ENCODE measurements at places on chromosomes 6 and 20.

- no peak for DNase-seq
Observed at GRCh38 chr6:140174524-140174923, 800.1 kb upstream of the CITED2 start.

GRCh38 chr6:125019918-125020317 lies 57.7 kb downstream of the RNF217 start:
- DNase-seq, result no peak

DNA sequence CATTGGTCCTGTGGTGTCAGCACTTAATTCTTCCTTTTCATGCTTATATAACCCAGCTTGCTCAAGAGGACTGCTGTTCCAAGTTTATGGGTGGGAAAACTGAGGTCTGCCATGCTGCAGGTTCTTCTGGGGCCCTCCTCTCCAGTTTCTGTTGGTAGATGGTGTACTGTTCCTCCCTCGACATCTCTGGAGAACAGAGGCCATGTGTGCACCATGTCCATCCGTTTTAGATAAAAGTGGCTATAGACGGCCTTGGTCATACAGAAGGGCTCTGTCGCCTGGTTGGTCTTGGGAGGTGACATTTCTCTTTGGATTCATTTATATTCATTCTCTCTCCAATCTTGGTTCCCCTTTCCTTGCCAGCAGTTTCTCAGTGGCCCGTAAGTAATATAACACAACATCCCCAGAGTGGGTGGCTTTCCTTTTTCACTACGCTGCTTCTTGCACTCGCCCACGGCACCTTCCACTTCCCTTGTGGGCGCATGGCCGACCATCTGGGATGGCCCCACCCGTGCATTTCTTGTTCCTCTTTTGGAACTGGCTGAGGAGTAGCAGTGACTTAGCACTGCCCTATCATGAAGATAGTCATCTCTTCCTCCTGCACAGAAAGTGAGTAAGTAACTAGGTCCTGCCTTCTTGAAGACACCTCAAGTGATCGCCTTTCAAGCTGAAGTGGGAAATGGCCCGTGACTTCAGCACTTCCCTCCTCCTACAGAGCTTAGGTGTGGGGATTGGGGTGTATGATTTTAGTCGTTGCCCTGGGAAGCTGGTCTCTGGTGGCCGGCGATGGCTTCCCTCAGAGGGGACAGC lies 94.2 kb downstream of the RREB1 start:
- peak; percentile 90 for DNase-seq

DNA sequence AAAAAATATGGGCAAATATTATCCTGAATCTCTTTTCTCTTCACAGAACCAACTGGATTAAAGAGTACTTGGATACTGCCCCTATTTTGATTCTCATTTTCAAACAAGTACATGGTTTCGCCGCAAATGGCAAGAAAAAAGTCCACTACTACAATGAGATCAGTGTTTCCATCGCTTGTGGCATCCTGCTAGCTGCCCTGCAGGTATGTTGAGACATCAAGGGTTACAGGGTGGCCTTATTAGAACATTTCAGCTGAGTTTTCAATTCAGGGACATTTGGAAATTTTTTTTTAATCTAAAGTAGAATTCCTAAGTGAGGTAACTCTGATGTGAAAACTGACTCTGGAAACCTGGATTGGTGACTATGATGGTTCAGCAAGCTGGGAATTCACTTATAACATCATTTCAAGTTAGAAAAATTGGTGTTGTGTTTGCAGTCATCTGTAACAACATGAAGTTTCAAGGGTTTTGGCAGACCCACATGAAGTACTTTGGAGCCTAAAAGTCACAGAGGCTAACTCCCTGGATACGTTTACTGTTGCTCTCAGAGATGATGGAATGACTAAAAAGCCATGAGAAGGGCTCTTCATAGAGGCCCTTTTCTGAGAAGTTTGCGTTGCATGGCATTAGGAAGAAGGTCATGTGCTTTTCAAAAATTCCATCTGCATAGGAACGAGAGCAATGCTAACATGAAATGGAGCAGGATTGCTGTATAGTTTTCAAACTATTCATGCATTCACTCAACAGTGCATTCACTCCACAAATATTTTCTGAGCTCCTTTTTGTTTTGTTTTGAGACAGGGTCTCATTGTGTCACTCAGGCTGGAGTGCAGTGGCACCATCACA lies 25.5 kb downstream of the IYD start:
- DNase-seq, result no peak

GRCh38 chr20:63386491-63386890 lies 25.3 kb upstream of the CHRNA4 start:
- no peak for DNase-seq

GRCh38 chr6:6724539-6725467 lies 136.3 kb downstream of the LY86 start:
- DNase-seq, result peak; percentile 80

DNA sequence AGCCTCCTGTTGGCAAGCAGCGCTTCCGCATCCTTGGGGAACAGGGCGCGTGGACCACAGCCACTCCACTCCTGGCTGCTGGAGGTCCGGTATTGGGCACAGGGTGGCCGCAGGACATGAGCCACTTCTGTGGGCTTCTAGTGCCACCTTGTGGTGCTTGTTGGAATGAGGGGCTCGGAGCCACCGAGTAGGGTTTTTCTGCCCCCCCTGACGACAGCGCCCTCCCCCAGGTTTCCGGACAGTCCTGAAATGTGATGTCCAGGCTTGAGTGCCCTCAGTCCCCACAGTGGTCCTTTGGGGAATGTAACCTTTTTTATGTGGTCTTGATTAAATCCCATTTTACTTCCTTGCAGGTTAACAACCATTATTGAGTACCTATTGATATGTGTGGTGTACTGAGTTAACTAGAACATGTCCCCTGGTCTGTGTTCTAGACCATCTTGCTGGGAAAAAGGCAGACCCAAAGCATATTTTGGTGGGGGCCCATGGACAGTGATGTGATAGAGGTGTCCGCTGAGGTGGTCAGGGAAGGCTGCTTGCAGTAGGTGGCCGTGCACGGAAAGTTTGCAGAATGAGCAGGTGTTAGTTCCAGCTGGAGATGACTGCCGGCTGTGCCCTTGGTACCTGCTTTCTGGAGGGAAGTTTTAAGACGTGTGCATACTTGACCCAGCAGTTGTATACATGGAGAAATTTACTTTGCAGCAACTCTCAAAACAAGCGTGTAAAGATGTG lies 70.0 kb downstream of the PTPN1 start:
- peak; percentile 60 for DNase-seq

DNA sequence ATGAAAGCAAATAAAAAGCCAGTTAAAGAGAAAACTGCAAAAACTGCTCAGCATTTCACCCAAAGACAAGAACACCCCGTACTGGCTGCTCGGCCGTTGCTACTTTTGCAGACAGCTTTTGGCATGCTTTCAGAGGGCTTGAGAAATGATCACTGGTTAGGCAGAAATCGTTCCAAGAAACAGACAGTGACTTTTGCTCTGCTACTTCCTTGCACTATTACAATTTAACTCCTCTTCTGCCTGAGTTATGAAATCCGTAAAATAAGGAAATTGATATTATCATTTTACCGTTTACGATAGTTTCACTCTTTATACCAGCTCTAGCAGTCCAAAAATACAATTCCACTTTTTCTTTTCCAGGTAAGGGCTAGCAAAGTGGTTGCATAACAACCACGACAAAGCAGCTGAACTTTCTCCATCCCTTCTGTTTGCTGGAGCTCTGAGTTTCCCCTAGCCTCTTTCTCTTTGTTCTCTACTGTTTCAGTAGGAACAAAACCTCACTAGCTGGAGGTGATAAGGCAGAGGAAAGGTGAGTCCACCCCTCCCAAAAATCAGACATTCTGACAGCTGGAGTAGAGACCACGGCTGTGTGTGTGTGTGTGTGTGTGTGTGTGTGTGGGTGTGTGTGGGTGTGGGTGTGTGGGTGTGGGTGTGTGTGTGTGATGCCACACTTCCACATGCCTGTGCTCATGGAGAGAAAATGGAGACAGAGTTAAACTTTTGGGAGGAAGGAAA lies 191.8 kb upstream of the RREB1 start:
- peak; percentile 69 for DNase-seq

DNA sequence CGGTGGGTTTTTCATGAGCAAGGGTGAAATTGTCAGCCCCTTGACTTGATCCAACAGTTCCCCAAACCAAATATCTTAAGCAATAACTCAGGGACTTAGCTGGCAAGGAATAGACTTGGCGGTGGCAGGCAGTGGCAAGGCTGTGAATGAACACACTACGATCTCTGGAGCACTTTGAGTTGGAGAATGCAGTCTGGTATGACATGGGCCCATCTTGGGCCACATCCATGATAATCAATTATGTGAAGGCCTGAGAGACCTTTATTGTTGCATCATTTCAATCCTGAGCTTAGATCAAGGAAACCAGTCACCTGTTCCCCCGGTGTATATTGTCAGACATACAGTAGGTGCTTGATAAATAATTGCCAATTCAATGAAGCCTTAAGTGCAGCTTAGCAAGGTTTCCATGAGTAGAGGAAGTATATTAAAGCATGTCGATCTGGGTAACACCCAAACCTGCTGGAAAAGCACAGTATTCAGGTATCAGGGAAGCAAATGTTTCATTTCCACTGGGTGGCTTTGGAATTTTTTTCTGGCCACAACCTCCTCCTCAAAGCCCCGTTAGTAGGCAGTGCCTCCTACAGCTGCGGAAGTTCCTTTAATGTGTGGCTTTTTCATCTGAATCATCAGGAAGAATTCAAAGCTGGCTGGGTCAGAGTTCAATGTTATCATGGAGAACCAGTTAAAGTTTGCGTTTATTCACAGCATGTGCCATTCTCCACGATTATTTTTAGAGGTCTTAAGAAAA lies 10.2 kb downstream of the CASS4 start:
- no peak for DNase-seq

DNA sequence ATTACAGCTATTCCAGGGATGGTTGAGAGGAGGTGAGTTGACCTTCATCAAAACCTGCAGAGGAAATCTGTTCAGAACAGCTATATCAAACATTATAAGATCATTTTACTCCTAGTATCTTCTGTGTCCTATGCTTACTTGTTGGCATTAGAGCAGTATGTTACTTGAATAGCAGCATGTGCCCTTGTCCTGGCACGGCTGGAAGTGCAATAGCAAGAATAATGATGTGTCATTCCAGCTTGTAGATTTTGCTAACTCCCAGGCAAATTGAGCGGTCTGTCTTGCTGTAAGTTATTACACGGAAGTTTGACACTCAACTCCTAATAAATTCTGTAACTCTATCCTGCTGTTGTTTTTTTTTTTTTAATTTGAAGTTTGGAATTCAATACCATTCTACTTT lies 385.5 kb downstream of the TENT5A start:
- DNase-seq, result no peak

DNA sequence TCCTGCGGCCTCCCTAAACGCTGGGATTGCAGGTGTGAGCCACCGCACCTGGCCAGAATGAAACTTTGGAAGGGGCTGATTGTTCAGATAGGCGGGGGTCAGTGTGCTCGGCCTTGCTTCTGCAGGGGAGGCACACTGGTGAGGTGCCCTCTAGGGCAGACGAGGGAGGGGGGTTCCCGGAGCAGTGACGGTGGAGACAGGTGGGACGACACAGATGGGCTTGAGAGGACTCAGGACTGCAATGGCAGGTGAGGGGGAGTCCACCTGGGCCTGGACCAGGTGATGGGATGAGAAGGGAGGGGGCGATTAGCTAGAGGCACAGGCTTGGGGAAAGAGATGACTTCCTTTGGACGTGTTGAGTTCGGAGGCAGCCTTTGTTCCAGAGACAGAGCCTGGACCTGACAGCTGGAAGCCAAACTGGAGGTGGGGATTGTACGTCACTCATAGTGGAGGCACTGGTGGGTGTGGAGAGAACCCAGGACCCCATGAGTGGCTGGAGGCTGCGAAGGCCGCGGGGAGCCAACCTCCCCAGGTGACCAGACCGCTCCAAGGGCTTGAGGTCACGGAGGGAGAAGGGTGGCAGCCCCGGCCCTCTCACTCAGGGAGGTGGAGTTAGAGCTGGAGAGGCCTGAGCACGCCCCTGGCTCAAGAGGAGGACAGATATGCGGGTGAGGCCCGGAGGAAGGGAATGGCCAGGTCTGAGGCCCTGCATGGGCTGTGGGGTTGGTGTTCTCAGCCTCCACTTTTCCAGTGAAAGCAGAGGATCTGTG lies 10.5 kb upstream of the MAP1LC3A start:
- peak; percentile 36 for DNase-seq

DNA sequence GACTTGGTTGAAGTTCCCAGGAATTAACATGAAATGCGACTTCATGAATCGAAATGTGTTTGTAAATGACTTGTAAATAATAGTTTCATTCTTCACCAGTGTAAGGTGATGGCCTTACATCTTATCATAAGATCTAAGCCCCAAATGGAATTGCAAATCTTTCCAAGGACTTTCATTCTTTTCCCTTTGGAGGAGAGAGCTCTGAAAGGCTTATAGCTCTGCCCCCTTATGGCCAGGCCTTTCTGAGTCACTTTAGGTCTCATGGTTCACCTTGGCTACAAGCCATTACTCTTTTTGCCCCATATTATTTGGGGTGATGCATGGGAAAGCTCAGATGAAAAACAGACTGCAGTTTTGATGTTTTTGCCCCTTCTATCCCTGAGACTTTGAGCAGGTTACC lies 209.1 kb upstream of the BMP2 start:
- no peak for DNase-seq

DNA sequence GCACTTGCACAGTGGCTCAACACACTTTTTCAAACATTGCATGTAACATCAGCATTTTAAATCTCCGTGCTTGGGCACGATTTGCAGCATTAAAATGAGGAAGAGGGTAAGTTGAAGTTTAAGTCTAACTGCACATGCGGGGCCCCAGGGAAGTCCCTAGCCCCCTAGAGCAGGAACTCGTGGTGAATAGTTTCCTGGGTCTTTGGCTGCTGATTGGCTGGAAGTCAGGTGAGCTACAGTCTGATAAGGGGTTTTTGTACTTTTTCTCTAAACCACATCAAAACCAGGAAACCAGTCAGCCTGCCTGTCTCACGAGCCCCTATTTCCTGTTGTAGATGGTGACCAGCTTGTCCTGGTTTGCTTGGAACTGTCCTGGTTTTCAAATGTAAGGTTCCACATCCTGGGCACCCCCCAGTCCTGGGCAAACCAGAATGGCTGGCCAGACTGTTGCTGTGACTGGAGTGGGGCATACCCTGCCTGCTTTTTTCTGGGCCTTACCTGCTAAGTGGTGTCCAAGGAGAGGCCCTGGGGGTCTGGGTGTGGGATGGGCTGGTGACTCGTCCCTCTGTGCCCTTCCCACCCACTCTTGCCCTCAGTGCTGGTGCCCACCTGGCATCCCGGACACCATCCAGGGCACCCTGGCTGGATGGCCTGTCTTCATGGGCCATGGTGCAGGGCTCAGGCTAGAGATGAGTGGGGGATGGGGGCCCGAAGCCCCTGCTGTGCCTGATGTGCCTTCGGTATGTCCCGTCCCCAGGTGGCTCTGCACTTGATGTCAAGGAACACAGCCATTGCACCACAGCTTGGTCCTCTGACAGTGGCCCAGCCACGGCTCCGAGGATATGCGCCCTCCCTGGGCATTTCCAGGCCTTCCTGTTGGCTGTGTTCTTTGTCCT lies 31.8 kb downstream of the SUN5 start:
- no peak for DNase-seq

DNA sequence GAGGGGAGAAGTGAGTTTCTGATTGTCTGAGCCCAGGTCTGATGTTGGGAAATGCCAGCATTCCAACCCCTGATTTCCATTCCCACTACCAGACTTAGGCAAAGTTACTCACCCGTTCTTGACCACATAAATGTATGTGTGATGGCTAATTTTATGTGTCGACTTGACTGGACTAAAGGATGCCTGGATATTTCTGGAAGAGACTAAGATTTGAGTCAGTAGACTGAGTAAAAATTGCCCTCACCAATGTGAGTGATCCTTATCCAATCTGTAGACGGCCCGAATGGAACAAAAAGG lies 95.8 kb upstream of the TAB2 start:
- no peak for DNase-seq

GRCh38 chr6:108961985-108962384 lies 113.8 kb downstream of the ARMC2 start:
- no peak for DNase-seq

GRCh38 chr6:133410638-133411435 lies 169.7 kb downstream of the EYA4 start:
- no peak for DNase-seq

All from lower lobe of right lung (tissue), 2 donors.